ENCODE measurements at places on chromosomes 3 and 15.

DNA sequence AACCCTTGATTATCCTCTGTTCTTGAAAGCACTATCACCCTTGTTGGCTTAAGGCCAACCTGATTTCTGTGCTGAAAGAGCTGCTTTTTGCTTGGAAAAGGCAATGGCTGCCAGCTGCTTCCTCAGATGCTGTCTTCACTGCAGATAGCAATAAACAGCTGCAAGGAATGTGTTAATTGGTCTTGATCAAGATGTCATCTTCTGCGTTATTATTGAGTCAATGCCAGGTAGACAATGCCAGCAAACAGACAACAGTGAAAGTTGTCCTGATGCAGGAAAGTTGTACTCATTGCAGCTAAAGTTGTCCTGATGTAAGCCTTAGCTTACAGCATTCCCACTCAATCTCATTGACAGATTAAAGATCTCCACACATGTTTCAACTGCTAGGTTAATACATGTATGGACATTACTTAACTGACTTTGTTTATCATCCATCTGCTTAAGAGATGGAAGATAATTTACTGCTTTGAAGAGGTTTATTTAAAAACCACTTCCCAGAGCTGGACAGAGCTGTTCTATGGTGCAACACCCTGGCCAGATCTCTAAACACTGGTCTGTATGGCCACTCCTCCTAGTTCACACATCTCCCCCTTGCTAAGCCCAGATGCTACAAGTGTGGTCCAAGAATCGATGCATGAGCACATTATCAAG, 251.0 kb upstream of the MCTP2 start:
- DNase-seq, result no peak

GRCh38 chr3:4019501-4019900, 220.3 kb downstream of the LRRN1 start:
- DNase-seq, result no peak

DNA sequence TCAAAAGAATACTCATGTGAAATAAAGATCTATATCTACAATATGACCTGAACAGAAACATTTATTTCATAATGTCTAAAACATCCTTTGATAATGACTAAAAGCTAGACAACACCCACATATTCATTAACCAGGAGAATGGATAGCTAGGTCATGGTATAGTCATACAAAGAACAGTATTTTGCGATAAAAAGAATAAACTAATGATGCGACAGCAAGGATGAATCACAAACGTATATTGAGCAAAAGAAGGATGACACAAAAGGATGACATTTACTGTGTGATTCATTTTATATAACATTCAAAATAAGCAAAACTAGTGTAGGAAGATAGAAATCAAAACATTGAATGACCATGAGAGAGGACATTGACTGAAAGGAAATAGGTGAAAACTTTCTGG, 1233.1 kb downstream of the OTOL1 start:
- DNase-seq, result no peak

- DNase-seq, result no peak
Measured at GRCh38 chr3:18097989-18098388, 327.1 kb downstream of the SATB1 start.

DNA sequence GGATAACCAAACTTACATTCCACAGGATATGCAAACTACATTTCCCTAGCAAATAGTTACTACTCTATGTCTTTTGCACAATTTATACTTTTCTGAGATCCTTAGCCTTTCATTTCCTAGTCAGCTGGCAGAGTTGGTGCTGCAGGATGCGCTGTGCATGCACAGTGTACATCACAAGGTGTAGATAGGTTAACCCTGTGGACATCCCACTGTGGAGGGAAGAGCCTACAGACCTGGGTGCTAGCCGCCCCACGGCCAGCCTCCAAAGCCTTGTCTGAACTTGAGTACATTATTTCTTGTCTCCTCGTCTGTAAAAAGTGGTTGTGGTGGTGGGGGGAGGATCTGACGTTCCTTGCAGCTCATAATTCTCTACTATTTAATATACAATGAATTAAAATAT, 3.5 kb downstream of the TNFSF10 start:
- no peak for DNase-seq

Data from urothelium cell line (cell line).